ENCODE measurements at places on chromosomes 6 and 20. TPM values are rescaled to one million over a fixed set of nuclear protein-coding genes. Genes with fewer than 3 reads are reported as not detected.

The SNRPB2 gene
- 48.5 TPM for total RNA-seq

GRCh38 chr6:28586962-28587745, 61.5 kb downstream of the GPX5 start:
- peak; percentile 10 for DNase-seq

DNA sequence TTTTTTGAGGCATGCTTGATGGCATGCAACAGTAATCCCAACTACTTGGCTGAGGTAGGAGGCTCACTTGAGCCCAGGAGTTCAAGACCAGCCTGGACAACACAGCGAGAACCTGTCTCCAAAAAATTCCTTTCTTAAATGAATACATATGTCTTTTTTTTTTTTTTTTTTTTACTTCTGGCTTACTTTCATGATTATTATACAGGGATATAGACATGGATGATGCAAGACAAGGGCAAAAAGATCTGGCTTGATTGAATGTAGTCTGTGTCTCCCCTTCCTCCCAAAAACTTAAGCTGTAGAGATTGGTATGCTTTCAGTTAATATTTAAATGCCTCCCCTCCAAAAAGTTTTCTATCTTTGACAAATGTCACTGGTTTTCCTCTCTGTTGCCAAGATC, 7.6 kb downstream of the SNX3 start:
- DNase-seq = no peak

- DNase-seq = peak; percentile 20
Measured at GRCh38 chr6:6221787-6222535, 98.5 kb downstream of the F13A1 start.

- DNase-seq = no peak
Measured at GRCh38 chr6:135983718-135984343, 132.3 kb downstream of the PDE7B start.

The TSBP1 gene
- not detected for total RNA-seq

- DNase-seq = no peak
Measured at GRCh38 chr6:104087765-104088164, 772.0 kb downstream of the HACE1 start.

DNA sequence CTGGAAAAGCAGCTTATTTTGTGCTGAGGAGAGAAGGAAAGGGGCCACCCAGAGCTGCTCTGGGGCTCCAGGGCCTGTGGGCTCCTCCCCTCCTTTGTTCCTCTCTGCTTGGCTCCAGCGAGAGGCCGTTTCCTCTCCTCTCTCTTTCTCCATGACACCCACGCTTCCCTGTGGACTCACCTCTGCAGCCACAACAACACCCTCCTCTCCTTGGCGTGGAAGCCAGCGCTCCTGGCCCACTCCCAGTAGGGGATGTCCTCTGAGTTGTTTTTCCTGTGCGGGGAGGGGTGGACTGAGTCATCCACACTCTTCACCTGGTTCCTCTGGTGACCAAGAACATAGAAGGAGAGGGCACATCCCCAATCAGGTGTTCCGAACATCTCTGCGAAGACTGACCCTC, 4.9 kb upstream of the CDSN start:
- no peak for DNase-seq

GRCh38 chr6:105235155-105235554, 55.3 kb upstream of the POPDC3 start:
- DNase-seq = no peak

The GRM4 gene
- not detected for total RNA-seq

- no peak for DNase-seq
Measured at GRCh38 chr6:34555007-34555322, 1.2 kb downstream of the SPDEF start.
